ENCODE measurements at places on chromosomes 7 and 10. TPM values are rescaled to one million over a fixed set of nuclear protein-coding genes. Genes with fewer than 3 reads are reported as not detected.

Gene SAP25
- 0.92 TPM for total RNA-seq

Gene PHYHIPL
- total RNA-seq, result 0.99 TPM

GRCh38 chr10:102812231-102812876, 24.9 kb downstream of the CYP17A1 start:
- H3K4me3 ChIP-seq, result no peak overlapping the region
- H3K36me3 ChIP-seq, result peaks cover 31% of the 10 kb centered on the region
- peak overlapping the region; percentile 94 for H3K27ac ChIP-seq
- no peaks in the 10 kb centered on the region for H3K27me3 ChIP-seq

Gene LIPJ
- total RNA-seq, result not detected

Gene UCMA
- total RNA-seq, result not detected

DNA sequence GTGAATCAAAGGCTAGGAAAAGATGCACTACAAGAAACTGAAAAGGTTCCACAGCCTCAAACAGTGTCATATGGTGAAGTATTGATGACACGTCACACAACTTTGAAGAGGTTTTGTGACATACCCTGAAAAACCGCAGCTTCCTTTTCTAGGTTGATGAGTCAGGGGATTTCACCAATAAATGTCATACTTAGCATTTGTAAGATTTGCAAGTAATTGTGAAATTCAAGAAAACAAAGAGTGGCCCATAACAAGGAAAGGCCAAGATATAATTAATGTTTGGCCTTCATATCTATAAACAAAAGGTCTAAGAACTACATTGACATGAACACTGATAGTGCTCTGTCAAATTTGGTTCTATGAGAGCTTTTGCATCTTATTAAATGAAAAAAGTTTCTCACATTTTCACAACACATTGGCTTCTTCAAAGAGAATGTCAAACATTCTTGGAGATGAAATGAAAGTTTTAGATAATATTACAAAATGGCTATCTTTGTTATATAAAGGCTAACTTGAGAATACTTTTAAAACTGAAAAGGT, 62.0 kb upstream of the NAMPT start:
- no peaks in the 10 kb centered on the region for H3K36me3 ChIP-seq
- no peaks in the 10 kb centered on the region for H3K4me1 ChIP-seq
- no peaks in the 10 kb centered on the region for H3K27me3 ChIP-seq
- no peak overlapping the region for H3K4me3 ChIP-seq

Gene GJD4
- total RNA-seq, result not detected

Gene COL17A1
- not detected for total RNA-seq

DNA sequence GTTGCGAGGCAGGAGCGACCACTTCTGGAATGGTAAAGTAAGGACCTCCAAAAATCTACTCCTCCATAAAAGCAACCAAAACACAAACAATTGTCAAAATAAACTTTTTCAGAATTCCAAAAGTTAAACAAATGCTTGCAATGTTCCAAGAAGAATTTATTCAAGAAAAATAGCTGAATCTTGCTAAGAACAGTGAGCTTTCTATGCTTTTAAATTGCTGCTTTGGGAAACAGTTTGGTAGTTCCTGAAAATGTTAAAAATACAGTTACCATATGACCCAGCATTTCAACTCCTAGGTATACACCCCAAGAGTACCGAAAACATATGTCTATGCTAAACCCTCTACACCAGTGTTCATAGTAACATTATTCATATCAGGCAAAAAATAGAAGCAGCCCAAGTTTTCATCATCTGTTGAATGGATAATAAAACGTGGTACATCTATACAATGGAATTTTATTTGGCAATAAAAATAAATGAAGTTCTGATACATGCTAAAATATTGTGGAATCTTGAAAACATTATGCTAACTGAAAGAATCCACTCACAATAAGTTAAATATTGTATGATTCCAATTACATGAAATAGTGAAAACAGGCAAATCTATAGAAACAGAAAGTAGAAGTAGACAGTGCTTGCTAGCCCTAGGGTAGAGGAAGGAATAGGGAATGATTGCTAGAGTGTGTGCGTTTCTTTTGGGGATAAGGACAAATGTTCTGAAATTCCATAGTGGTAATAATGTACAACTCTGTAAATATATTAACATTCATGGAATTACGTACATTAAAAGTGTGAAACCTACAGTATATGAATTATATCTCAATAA, 57.0 kb downstream of the LRRN3 start:
- no peak overlapping the region for H3K27ac ChIP-seq
- no peak for DNase-seq
- no peaks in the 10 kb centered on the region for H3K36me3 ChIP-seq
- no peak overlapping the region for H3K4me3 ChIP-seq
- peaks cover 5% of the 10 kb centered on the region for H3K4me1 ChIP-seq
- no peaks in the 10 kb centered on the region for H3K27me3 ChIP-seq

Gene C1QL3
- total RNA-seq, result not detected

- no peak overlapping the region for H3K4me3 ChIP-seq
- H3K4me1 ChIP-seq, result no peaks in the 10 kb centered on the region
- H3K27me3 ChIP-seq, result no peaks in the 10 kb centered on the region
- no peak overlapping the region for H3K27ac ChIP-seq
Observed at GRCh38 chr7:149827089-149827981, 10.8 kb upstream of the ZNF862 start.

DNA sequence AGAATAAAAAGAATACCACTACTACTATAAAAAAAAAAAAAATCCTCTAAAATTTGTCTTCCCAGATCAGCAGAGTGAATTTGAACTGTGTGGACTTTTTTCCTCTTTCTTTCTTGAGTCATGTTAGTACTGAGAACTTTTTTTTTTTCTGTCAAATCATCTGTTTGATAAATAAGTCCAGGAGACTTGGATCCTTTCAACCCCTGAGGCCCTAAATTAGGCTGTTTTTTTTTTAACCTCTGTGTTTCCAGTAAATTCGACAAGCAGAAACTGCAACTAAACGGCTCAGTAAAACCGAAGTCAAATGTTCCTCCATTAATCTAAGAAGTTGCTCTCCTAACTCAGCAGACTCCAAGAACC, 2.7 kb downstream of the MAP3K8 start:
- H3K4me1 ChIP-seq, result peaks cover 61% of the 10 kb centered on the region
- no peaks in the 10 kb centered on the region for H3K27me3 ChIP-seq
- no peak for DNase-seq
- peak overlapping the region; percentile 97 for H3K27ac ChIP-seq

DNA sequence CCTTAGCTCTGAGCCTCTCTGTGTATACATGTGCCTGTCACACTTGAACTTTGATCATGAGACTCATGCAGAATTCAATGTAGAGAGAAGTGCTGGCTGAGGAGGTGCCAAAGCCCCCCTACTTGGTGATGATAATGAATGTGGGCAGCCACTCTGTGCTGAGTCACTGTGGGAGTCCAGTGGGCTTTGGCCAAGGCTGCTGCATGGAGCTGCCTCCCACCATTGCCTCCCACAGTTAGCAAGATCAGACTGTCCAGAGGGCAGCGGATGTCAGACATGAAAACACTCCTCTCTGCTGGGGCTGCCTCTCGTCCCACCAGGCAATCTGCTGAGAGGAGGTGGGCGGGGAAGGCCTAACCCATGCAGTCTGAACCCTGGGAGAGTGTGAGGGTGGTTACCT, 180.3 kb downstream of the SH2D4B start:
- no peaks in the 10 kb centered on the region for H3K4me1 ChIP-seq
- no peaks in the 10 kb centered on the region for H3K36me3 ChIP-seq
- H3K27me3 ChIP-seq, result no peaks in the 10 kb centered on the region

DNA sequence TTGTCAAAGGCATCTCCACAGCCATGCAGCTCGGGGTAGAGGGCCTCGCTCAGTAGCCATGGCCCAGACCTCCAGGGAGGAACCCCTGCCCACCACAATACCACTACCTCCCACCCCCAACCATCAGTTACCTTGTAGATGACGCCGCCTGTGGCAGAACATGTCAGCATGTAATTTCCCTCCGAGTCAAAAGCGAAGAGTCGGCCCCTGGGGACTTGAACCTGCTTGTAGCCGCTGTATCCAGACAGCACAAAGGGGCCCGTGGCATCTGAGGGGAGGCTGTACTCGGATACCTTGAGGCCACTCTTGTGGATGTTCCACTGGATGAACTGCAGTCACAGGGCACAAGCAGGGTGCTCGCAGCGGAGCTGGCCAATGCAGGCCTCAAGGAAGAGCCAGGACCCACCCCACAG, 16.3 kb upstream of the CYREN start:
- no peak for DNase-seq
- H3K36me3 ChIP-seq, result peaks cover 78% of the 10 kb centered on the region
- H3K4me3 ChIP-seq, result no peak overlapping the region
- H3K27ac ChIP-seq, result no peak overlapping the region
- H3K27me3 ChIP-seq, result no peaks in the 10 kb centered on the region
- H3K4me1 ChIP-seq, result peaks cover 14% of the 10 kb centered on the region

DNA sequence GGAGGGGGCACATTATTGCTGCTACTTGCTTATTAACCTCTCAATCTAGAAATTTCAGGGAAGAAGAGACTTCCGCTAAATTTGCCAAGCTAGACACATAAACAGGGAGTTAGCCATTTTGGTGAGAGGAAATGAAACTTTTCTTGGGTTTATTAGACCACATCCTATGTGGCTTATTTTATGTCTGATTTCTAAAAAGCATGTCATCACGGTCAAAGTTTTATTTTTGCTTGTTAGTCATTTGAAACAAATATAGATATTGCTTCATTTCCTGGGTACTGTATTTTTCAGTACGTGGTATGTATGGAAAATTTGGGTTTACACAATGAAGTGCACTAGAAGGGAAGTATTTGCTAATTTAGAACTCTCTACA, 144.1 kb downstream of the TCF7L2 start:
- H3K4me3 ChIP-seq, result no peak overlapping the region
- DNase-seq, result no peak
- H3K27ac ChIP-seq, result no peak overlapping the region

- no peaks in the 10 kb centered on the region for H3K36me3 ChIP-seq
- H3K27me3 ChIP-seq, result no peaks in the 10 kb centered on the region
- no peak overlapping the region for H3K27ac ChIP-seq
- H3K4me3 ChIP-seq, result no peak overlapping the region
Observed at GRCh38 chr7:94351703-94352102, 43.0 kb upstream of the COL1A2 start.

- DNase-seq, result no peak
- peaks cover 7% of the 10 kb centered on the region for H3K36me3 ChIP-seq
- H3K27ac ChIP-seq, result no peak overlapping the region
- no peak overlapping the region for H3K4me3 ChIP-seq
- no peaks in the 10 kb centered on the region for H3K27me3 ChIP-seq
Observed at GRCh38 chr7:112896026-112896601, 105.9 kb upstream of the TMEM168 start.

Data from esophagus muscularis mucosa (tissue), 4 donors.